ENCODE measurements at places on chromosomes 11 and 22. TPM values are rescaled to one million over a fixed set of nuclear protein-coding genes. Genes with fewer than 3 reads are reported as not detected.

JAML gene
- 1.2 TPM for total RNA-seq

GALNT18 gene
- 14.0 TPM for total RNA-seq

MIOX gene
- not detected for total RNA-seq

RAB3IL1 gene
- total RNA-seq = 1.1 TPM

CHRM1 gene
- total RNA-seq = not detected

CNGA4 gene
- under 0.01 TPM for total RNA-seq

OR52A1 gene
- not detected for total RNA-seq

TUB gene
- total RNA-seq = 7.5 TPM

KCNA4 gene
- not detected for total RNA-seq

PIH1D2 gene
- total RNA-seq = 1.9 TPM
